ENCODE measurements at places on chromosomes 11 and 22. TPM values are rescaled to one million over a fixed set of nuclear protein-coding genes. Genes with fewer than 3 reads are reported as not detected.

DNA sequence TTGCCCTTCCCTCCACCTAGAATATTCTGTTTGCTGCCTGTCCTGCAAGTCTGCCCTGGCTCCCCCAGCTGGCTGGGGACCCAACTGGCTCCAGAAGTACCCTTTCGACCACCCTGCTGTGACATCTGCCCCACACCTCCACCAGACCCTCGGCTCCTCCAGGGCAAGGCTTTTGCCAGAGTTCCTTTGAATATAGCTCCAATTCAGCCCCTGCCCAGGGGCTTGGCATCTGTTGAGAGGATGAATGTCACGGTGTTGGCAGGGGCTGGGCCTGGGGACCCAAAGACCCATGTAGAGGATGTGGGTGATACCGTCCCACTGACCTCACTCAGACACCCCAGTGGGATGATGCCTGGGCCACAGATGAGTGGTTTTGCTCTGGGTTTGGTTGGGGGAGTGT lies 4.0 kb downstream of the NLRP6 start:
- DNase-seq: no peak
- H3K27me3 ChIP-seq: no peaks in the 10 kb centered on the region
- no peak overlapping the region for H3K27ac ChIP-seq
- no peaks in the 10 kb centered on the region for H3K36me3 ChIP-seq
- H3K4me3 ChIP-seq: peak overlapping the region; percentile 32
- H3K4me1 ChIP-seq: peaks cover 38% of the 10 kb centered on the region

- no peak overlapping the region for H3K4me3 ChIP-seq
- H3K27me3 ChIP-seq: no peaks in the 10 kb centered on the region
- H3K27ac ChIP-seq: no peak overlapping the region
- H3K4me1 ChIP-seq: no peaks in the 10 kb centered on the region
- no peaks in the 10 kb centered on the region for H3K36me3 ChIP-seq
Measured at GRCh38 chr22:36713436-36713835, 9.9 kb upstream of the CACNG2 start.

The MPPED2 gene
- total RNA-seq: not detected

DNA sequence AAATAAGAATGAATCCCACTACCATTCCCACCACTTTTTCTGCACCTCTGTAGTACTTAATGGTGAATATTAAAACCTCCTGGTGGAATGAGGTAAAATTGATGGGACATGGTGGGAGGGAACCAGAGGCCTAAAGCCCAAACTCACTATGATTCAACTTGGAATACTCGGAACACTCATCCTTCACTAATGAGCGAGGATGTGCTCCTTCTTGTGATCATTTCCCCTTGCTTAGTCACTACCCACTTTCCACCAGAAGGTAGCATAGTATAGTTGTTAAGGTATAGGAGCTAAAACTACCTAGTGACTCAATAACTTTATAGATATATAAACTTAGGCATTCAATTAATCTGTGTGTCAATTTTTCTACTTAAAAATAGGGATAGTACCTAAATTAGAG lies 728.9 kb downstream of the OPCML start:
- no peaks in the 10 kb centered on the region for H3K36me3 ChIP-seq
- no peak for DNase-seq
- no peak overlapping the region for H3K4me3 ChIP-seq
- H3K27me3 ChIP-seq: no peaks in the 10 kb centered on the region
- no peaks in the 10 kb centered on the region for H3K4me1 ChIP-seq

DNA sequence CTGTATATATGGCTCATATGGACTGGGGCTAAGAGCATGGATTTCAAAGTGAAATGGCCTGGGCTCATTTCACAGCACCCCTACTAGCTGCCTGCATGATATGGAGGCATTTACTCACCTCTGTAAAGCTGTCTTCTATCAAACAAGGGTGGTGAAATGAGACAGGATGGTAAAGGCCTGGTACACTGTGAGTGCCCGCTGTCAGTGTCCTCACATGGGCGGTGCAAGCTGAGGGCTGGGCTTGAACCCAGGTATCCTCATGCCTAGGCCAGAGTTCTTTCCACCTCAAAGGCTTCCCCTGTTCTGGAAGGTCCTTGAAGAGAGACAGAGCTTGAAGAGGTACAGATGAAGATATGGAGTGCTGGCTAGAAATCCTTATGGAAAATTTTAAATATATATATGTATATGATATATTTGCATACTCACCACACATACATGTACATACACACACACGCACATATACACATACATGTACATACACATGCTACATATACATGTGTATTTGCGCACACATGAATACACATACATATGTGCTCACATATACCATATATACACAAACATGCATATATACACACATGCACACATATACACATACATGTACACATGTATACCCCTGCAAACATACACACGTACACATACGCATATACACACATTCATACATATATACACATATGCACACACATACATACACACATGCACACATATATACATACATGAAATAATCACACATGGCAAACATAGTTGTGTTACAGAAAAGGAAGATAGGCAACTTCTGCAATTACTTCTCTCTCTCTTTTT lies 44.7 kb downstream of the MICAL2 start:
- no peak overlapping the region for H3K4me3 ChIP-seq
- no peaks in the 10 kb centered on the region for H3K36me3 ChIP-seq
- H3K4me1 ChIP-seq: peaks cover 27% of the 10 kb centered on the region
- no peaks in the 10 kb centered on the region for H3K27me3 ChIP-seq

The CRYBB1 gene
- not detected for total RNA-seq

The BTBD18 gene
- total RNA-seq: not detected

Measured in upper lobe of left lung (tissue), 6 donors.